ENCODE measurements at places on chromosomes 7 and 10.

DNA sequence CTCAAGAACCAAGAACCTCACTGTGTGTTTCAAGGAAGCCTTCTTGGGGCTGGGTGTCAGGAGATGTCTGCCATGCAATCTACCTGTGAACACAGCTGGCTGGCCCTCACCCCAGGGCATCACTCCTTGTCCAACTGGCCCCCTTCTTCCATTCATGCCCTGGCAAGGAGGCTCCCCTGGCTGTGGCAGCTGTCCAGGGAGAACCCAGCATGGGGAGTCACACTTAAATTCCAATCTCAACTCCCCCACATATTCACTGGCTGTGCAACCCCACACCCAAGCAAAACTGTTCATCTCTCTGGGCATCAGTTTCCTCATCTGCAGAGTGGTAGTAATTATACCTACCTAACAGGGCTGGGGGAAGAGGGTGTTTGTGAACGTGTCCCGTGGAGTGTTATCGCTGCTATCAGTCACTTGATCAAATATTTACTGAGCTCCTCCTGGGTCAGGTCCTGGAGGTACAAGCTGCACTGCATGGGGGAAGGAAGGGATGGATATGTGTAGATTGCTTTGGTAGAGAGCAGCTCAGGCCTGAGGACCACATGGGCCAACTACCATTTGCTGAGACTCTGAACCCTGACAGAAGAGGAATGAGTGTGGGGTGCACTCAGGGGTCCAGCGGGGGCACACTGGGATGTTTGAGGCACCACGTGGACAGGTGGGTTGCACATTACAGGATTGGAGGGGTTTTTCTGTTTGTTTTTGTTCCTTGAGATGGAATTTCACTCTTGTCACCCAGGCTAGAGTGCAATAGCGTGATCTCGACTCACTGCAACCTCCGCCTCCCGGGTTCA is 2.1 kb upstream of the GPRIN2 start:
- DNase-seq = no peak

- DNase-seq = no peak
Measured at GRCh38 chr10:98267069-98267893, 713 bp downstream of the LOXL4 start.

DNA sequence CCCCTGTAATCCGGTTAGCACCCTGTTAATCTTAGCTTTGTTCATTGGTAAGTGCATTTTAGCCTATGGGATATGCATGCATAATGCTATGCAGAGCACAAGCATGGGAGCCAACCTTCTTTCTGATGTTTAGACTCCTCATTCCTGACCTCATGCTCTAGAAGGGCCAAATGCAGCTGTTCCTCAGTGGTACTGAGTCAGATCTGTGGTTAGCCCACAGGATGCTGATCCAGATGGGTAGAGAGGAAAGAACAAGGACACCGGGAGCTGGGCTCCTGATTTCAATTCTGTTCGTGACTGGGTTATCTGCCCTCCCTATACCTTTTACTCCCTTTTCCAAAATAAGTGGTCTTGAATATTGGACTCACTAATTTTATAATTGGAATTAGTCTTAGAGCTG is 31.7 kb upstream of the C10orf90 start:
- DNase-seq = no peak

DNA sequence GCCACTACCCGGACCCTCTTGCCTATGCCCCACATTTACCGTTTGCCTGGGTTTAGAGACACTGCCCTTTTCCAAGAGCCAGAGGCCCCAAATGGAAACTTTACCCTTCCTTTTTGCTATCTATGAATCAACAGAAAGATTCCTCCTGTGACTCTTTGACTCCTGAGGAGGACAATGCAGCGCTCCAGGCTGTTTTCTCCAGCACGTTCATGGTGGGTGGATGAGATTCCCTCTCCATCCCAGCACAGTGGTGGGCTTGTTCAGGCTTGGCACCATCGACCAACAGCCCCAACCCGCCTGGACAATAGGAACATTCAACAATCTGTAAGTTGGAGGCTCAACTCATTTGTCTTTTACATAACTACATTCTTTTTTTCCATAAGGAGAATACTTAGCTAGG is 55.9 kb downstream of the DLD start:
- no peak for DNase-seq

GRCh38 chr7:2173189-2173827 is 59.4 kb downstream of the MAD1L1 start:
- DNase-seq = no peak

DNA sequence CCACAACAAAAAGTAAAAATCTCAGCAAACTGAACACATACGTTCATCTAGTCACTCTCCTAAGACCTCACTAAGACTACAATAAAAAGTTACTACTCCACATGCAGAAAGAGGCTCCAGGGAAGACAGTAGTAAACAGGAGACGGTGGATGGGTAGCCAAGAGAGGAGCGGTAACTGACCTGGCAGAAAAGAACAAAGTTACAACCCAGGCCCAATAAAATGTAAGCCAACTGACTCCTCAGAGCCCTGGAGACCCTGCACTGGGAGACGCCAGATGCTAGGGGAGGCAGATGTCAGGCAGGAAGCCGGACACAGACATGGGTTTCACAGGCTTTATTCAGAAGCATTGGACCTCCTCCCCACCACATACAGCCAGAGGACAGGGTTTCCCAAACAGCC is 181.1 kb upstream of the NFE2L3 start:
- DNase-seq = no peak

GRCh38 chr7:127815631-127816145 is 163.7 kb downstream of the SND1 start:
- no peak for DNase-seq

GRCh38 chr7:129644634-129645230 is 33.2 kb downstream of the NRF1 start:
- DNase-seq = no peak

DNA sequence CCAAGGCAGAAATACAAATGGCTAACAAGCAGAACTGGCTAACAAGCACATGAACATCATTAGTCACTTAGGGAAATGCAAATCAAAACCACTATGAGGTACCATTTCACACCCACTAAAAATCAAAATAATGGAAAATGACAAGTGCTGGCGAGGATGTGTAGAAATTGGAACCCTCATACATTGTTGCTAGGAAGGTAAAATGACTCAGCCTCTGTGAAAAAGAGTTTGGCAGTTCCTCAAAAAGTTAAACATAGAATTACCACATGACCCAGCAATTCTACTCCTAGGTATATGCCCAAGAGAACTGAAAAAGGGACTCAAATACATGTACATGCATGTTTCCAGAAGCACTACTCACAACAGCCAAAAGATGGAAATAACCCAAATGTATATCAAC is 52.8 kb upstream of the ANAPC16 start:
- DNase-seq = no peak

DNA sequence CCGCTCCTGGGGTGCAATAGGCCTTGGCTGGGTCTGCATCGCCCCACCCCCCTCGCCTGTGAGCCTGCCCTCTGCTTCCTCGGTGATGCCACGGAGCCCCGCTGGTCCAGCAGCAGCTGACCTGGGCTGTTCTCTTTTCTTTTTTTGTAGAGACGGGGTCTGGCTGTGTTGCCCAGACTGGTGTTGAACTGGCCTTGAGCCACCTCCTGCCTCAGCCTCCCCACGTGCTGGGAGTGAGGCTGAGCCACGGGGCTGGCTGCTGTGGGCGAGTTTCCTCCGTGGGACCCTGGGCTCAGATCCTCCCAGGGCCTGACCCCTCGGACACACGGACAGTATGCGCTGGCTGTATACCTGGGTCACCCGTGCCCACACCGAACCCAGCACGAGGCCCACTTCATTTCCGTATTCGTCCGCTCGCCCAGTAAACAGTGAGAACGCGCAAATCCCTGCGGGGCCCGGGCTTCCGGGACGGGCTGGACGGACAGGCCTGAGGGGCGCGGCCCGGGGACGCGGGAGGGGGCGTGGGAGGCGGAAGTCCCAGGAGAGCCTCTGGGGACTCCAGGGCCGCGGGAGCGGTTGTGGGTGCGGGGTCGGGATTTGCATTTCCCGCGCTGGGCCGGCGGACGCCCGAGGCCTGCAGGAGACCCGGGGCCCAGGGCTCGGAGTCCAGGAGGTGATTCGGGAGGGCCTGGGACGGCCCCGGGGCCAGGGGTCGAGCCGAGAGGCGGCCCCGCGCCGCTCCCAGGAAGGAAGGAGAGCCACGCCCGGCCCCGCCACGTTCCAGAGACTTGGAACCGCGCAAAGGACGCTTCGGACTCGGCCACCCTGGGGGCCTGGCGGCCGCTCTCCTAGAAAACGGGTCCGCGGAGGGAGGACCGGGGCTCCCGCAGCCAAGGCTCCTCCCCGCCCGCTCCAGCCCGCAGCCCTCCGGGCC is 57.7 kb upstream of the DNAJB6 start:
- no peak for DNase-seq

GRCh38 chr7:128205068-128205467 is 36.0 kb upstream of the LEP start:
- no peak for DNase-seq

DNA sequence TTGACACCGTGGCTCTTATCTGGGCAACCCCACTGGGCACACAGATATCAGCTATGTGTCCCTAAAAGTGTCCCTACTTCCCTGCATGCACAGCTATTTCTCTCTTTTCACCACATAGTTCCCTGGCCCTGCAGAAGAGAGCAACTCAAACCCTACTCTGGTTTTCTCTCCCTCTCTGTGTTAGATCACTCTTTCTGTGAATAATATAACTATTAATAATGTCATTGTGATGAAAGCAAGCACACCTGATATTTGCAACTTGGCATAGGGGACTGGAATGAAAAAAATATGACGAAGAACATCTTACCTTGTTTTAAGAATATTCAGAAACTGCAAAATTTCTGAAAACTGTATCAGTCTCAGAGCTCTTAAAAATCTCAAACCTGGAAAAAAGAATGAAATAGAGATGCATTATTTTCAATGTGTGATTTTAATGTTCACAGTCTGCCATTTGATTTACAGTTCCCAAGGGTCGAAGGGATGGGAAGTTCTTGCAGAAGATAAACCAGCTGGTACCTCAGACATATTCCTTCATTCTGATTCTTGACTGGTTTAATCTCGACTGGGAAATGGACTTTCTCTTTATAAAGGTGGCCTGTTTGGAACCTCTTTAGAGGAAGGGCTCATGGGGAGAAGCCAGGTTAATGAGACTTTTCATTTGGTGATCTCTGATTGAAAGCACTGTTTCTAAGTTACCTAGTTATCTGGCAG is 516.8 kb downstream of the KCNMA1 start:
- no peak for DNase-seq

GRCh38 chr10:63515002-63515763 is 6.0 kb upstream of the REEP3 start:
- no peak for DNase-seq

- no peak for DNase-seq
Measured at GRCh38 chr7:3217166-3217565, 83.9 kb upstream of the SDK1 start.

DNA sequence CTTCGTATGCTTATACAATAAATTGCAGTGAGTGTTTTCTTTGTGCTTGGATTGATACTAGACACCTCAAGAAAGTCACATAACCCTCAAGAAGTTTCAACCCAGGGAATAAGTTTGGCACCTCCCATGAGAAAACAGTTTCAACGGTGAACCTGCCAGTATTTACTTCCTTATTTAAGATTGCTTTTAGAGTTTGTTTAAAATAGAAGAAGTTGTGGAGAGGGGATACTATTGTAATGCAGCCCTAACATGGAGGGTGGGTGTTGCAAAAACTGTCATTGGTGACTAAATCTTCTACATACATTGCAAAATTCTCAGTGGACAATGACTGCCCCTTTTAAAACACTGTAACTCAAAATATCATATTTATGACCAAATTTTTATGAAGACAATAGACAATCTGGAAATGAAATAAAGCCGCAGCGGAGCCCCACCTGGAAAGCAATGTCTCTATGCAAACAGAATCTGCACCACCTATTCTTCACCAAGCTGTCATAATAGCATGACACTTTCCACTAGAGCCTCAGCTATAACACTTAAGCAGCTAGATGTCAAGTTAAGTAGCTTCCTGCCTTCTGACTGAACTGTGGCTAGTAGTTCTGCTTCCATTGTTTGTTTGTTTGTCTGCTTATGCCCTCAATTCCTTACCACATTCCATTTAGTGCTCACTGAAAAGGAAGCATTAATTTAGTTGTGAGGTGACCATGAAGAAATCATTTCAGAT is 98.2 kb downstream of the MDFIC start:
- DNase-seq = no peak

GRCh38 chr7:583410-584121 is 63.9 kb upstream of the PDGFA start:
- no peak for DNase-seq

- no peak for DNase-seq
Measured at GRCh38 chr7:139915268-139915863, 86.3 kb downstream of the TBXAS1 start.

GRCh38 chr7:85713171-85713570 is 526.3 kb upstream of the SEMA3D start:
- no peak for DNase-seq

DNA sequence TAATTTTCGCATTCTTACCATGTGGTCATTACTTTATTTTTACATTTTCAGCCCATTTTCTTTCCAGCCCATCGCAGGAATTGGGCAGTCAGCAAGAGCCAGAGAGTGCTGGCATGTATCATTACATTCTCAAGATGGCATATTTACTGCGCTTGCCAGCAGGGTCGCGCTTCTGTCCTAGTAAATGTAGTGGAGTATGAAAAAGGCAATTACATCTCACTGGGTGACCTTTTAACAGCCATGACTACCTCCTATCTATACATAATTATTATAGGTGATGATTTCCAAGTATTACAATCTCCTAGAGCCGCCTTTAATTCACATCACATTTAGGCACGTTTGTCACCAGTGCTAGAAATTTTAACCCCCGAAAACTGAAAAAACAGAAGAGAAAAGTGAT is 433.7 kb upstream of the MGMT start:
- no peak for DNase-seq

GRCh38 chr10:132703419-132704007 is 82.4 kb downstream of the NKX6-2 start:
- DNase-seq = no peak

DNA sequence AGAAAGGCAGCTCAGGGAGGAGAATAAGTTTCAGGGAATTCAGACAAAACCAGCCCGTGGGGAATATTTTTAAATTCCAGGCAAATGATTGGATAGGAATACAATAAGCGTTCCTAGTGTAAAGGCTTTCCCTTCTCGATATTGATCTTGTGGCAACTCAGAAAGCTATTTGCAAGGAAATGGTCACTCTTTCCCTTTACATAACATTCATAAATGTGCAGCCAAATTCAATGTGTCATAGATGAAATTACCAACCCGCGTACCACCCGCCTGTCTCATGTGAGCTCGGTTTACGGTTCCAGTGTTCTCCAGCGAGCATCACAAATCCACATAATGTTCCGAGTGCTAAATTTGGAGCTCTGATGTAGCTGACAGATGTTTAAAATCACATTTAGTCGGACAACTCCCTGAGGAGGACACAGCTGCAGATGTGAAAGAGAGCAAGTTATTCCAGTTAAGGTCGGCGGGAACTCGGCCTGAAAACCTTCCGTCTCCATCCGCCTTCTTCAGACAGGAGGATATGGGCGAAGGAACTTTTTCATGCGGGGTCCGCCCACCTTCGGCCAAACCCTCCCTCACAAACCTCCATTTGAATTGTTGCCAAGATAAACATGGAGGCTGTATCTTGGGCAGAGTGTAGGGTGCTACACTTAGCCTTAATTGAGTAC is 327.0 kb downstream of the RNLS start:
- DNase-seq = no peak

- DNase-seq = no peak
Measured at GRCh38 chr7:712381-713138, 13.9 kb upstream of the DNAAF5 start.

GRCh38 chr7:52571026-52571425 is 464.4 kb upstream of the POM121L12 start:
- no peak for DNase-seq

GRCh38 chr10:51857305-51857704 is 157.9 kb upstream of the CSTF2T start:
- DNase-seq = no peak
